ENCODE measurements at places on chromosomes 13 and 19. TPM values are rescaled to one million over a fixed set of nuclear protein-coding genes. Genes with fewer than 3 reads are reported as not detected.

IFNL1 gene
- not detected for total RNA-seq

GAPDHS gene
- not detected for total RNA-seq

SIGLEC12 gene
- total RNA-seq, result not detected

TEX101 gene
- not detected for total RNA-seq

GPR12 gene
- not detected for total RNA-seq

Measured in cardiac atrium fibroblast (primary cell).